Hepatocyte (in vitro differentiated cells): ENCODE measurements at places on chromosomes 5 and 9.

GRCh38 chr5:169837686-169838085, 142.6 kb downstream of the INSYN2B start:
- peaks cover 10% of the 10 kb centered on the region for H3K27me3 ChIP-seq
- no peaks in the 10 kb centered on the region for H3K4me1 ChIP-seq
- no peak for DNase-seq
- no peak overlapping the region for H3K4me3 ChIP-seq

GRCh38 chr9:115202181-115202580, 84.2 kb upstream of the TNC start:
- H3K27me3 ChIP-seq = no peaks in the 10 kb centered on the region
- peak overlapping the region; percentile 11 for H3K27ac ChIP-seq
- no peak overlapping the region for H3K4me3 ChIP-seq
- peaks cover 14% of the 10 kb centered on the region for H3K4me1 ChIP-seq

- H3K36me3 ChIP-seq = peaks cover 5% of the 10 kb centered on the region
- H3K4me3 ChIP-seq = no peak overlapping the region
- H3K27ac ChIP-seq = no peak overlapping the region
- no peak for DNase-seq
Measured at GRCh38 chr9:110248361-110248760, 7.9 kb downstream of the TXN start.

DNA sequence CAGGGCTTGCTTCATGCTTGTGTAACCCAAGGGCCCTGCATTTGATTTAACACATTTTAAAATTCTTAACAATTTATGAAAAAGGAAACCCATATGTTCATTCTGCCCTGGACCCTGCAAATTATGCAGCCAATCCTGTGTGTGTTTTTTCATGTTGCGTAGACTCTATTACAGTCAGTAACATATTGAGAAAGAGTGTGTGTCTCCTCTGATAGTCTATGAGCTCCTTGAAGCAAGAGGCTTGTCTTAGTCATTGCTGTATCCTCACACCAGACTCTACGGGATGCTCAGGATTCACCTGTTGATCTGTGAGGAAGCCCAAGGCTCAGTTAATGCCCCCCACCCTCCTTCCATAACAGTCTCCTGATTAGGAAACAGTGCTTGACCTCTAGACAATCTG, 177.3 kb upstream of the DMAC1 start:
- no peaks in the 10 kb centered on the region for H3K27me3 ChIP-seq
- H3K27ac ChIP-seq = no peak overlapping the region
- no peak overlapping the region for H3K4me3 ChIP-seq
- no peaks in the 10 kb centered on the region for H3K36me3 ChIP-seq
- no peaks in the 10 kb centered on the region for H3K4me1 ChIP-seq
- no peak for DNase-seq

GRCh38 chr5:165130656-165131055, 1625.2 kb downstream of the MAT2B start:
- H3K27me3 ChIP-seq = no peaks in the 10 kb centered on the region
- H3K4me3 ChIP-seq = no peak overlapping the region
- no peak overlapping the region for H3K27ac ChIP-seq
- no peak for DNase-seq

DNA sequence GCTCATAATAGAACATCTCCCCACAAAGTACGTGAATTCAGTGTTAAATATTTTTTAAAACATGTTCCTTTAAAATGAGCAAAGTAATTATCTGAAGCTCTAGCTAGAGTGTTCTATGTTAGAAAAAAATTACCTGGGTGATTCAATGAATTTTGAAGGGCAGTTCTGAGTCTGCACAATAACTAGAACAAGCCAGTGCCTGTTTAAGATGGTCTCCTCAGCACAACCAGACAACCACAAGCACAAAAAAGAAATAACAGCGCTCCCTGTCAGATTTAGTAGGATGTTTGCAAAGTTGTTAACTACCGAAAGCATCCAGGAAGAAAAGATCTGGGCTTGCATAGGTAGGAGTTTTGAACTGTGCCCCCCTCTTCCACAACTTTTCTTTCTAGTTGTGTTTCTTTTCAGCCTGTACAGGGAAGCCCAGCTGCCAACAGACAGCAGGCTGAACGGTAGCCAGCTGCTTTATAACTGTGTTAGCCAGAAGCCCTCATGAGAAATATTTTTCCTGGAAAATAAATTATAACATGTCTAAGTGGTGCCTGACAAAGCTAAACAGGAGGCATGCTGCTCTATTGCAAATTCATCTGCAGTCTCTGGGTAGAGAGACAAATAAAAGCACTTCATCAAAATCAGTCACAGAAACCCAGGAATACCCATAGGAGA, 1026.9 kb downstream of the MAT2B start:
- no peak overlapping the region for H3K4me3 ChIP-seq
- no peak for DNase-seq
- H3K36me3 ChIP-seq = no peaks in the 10 kb centered on the region
- H3K27ac ChIP-seq = no peak overlapping the region
- H3K4me1 ChIP-seq = no peaks in the 10 kb centered on the region

DNA sequence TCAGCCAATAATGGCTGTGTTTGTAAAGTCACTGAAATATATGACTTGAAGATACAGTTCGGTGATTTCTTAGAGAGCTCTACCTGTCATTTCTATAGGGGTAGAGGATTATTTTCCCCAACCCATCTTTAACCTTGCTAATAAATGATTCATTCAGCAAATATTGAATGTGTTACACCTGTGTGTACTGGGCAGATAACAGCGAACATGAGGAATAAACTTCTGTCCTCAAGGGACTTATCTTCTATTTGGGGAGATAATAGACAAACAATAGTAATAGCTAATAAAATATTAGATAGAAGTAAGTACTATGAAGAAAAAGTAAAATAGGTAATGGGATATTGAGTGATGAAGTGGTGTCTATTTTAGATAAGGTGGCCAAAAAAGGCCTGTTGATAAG, 9.3 kb downstream of the TTC23L start:
- H3K27me3 ChIP-seq = no peaks in the 10 kb centered on the region
- H3K4me3 ChIP-seq = no peak overlapping the region
- no peaks in the 10 kb centered on the region for H3K36me3 ChIP-seq

DNA sequence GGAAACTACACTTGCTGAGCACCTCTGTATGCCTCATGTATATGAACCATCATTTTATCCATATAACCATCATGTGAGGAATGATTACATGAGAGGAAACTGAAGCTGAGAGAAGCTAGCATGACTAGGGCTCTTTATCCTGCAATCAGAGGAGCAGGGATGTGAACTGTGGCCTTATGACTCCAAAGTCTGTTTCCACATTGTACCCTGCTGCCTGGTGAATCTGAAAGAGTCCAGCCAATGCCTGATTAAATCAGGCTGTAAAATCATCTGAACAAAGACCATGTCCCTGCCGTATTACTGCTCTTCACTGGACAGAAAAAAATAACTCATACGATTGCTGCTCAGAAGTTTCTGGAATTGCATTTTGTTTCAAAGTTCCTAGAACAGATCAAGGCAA, 67.0 kb downstream of the LPAR1 start:
- H3K4me3 ChIP-seq = no peak overlapping the region
- H3K27me3 ChIP-seq = no peaks in the 10 kb centered on the region
- peak; percentile 44 for DNase-seq
- no peaks in the 10 kb centered on the region for H3K36me3 ChIP-seq

DNA sequence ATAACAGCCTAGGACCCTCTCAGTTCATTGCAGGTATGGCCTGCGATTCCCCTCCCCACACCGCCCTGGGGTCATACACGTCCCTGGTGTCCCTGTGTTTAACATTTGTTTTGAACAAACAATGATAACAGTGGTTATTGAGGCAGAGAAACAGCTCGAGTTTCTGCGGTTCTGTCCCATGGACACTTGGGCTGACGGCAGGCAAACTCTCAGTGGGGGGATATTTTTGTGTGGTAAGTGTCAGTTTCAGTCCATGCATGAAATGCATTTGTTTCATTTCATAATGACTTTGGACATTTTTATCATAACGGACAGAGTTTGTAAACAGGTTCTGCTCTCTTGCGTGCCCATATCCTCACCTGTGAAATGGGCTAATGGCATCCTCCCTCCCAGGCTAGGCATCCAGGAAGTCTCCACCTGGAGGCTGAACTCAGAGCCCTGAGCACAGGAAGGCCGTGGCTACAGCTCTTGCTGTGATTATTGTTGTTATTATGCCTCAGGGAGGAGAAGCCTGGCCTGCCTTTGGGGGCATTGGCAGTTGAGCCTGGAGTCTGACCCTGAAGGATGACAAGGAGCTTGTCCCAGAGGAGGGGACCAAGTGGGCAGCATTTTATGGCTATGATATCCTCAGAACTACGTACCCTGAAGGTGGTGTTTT, 190.9 kb downstream of the GADD45G start:
- H3K27me3 ChIP-seq = no peaks in the 10 kb centered on the region
- no peak overlapping the region for H3K27ac ChIP-seq
- no peak for DNase-seq
- no peaks in the 10 kb centered on the region for H3K36me3 ChIP-seq
- peaks cover 9% of the 10 kb centered on the region for H3K4me1 ChIP-seq
